ENCODE measurements at places on chromosomes 7 and 10.
A peak's percentile ranks its signal among the peaks of the same experiment; 100 is the strongest.

DNA sequence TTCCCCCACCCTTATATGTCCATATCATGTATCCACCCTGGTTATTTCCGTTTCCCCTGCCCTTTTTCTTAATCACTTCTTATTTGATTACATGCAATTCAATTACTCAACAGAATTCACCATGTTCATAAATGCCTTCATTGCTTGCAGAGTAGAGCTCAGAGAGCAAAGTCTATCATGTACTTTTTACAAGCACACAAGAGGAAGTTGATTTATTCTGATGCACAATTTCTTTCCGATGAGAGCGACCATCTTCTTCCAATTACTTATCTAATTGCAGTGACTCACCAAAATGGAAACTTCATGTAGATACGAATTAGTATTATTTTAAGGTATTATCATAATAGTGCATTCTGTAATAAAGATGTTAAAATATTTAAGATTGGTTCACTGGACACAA is 430.5 kb upstream of the KLF6 start:
- no peak for DNase-seq

GRCh38 chr10:69239816-69240434 is 19.8 kb downstream of the HKDC1 start:
- DNase-seq: no peak

- DNase-seq: no peak
Observed at GRCh38 chr10:49040601-49041000, 74.7 kb downstream of the VSTM4 start.

DNA sequence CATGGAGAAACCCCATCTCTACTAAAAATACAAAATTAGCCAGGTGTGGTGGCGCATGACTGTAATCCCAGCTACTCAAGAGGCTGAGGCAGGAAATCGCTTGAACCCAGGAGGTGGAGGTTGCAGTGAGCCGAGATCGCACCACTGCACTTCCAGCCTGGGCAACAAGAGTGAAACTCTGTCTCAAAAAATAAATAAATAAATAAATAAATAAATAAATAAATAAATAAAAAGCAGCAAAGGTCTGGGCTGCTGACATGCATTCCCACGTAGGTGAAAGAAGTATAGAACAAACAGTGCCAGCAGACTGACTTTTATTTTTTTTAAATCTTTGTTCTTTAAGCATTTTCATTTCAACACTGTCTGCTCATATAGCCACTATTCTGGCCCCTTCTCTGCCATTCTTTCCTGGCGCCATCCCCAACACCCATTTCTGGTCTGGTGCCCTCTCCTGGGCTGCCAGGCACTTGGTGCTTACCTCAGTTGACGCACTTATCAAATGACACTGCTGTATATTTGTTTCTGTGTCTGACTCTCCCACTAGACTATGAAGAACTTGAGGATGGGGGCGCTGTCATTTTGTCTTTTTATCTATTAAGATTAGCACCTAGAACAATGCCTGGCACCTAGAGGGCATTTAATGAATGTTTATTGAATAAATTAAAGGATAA is 15.6 kb downstream of the FAM107B start:
- DNase-seq: peak; percentile 6

DNA sequence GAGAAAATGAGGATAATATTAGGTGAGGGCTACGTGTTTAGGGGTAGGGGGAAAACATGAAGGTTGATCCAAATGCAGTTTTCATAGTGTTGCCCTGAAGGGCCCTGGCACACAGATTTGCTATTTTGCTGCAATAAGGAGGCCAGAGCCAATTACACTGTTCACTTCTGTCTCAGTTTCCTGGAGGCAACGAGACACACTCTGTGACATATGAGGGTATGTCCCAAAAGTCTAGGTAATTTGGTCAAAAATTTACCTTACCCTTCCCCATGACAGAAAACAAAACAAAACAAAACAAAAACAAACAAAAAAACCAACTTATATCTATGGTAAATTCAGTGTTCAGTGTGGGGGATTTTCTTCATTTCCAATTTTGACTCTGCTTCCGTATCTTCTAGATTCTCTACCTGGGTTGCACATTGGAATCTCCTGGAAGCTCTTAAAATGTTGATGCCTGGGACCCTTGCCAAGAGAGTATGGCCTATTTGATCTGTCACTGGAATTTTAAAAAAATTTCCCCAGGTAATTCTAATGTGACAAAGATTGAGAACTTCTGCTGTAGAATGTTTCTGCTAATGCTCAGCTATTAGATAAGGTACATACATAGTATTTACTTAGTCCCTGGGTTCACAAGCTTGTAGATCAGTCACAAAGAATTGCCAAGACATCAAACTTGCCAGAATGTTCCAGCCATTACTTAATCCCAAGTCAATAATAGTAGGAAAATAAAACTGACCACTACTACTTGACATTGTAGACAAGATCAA is 139.5 kb downstream of the SEMA3E start:
- no peak for DNase-seq

DNA sequence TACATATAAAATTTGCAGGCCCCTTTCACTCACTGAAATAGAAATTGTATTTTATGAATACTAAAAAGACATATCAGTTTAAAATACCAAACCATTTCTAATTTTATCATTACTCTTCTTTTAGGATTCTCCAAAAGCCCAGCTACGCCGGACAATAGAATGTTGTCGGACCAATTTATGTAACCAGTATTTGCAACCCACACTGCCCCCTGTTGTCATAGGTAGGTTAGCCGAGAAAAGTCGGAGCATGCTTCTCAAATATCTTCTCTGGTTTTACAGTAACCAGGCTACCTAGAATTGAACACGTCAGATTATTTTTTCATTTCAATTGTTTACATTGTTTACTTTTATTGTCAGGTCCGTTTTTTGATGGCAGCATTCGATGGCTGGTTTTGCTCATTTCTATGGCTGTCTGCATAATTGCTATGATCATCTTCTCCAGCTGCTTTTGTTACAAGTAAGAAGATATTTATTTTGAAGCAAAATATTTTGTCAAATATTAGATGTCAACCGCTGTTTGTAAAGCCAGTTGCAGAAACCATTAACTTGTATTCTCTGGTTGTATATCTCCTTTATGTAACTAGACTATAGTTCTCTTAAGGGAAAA is 57.6 kb downstream of the MMRN2 start:
- DNase-seq: peak; percentile 40

GRCh38 chr10:79342295-79342761 is 4.9 kb upstream of the PPIF start:
- no peak for DNase-seq

GRCh38 chr10:24551161-24551560 is 172.5 kb downstream of the ARHGAP21 start:
- no peak for DNase-seq
